ENCODE measurements at places on chromosomes 2 and 18.

DNA sequence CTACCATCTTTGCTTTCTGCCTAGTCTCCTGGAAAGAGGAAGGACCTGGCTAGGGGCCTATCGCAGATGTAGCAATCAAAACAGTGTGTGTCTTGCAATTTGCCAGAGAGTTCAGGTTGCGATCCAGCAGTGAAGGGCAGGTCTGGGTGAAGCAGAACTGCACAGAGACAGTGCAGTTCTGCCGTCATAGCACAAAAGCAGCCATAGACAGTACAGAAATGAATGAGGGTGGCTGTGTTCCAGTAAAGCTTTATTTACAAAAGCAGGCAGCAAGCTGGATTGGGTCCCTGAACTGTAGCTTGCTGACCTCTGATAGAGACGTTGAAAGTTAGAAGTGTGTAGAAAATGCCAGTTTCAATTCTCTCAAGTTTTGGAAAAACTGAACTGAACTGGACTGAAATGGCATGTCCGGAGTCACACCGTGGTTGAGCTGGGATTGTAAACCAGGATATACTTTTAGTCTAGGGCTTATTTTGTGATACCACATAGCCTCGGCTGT, 186.8 kb downstream of the LTBP1 start:
- no peak for DNase-seq

GRCh38 chr18:3162181-3162580, 57.6 kb downstream of the MYOM1 start:
- DNase-seq = no peak

- no peak for DNase-seq
Measured at GRCh38 chr2:234412726-234413125, 84.2 kb downstream of the ARL4C start.

- DNase-seq = no peak
Measured at GRCh38 chr18:48655508-48655907, 116.7 kb downstream of the CTIF start.

DNA sequence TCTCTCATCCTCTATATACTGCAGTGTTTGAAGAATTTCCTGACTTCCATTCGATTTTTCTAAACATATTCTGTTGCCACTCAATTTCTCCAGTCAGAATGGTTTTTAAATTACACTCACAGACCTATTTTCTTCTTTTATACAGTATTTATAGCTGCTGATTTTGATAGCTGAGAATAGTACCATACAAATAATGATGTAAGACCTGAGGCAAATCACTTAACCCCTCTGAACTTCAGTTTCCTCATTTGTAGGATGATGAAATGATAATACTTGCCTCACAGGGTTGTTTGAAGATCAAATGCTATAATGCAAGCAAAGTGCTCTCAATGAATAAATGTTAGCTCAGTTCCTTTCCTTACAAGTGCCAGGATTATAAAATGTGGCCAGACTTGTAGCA, 241.8 kb downstream of the CPS1 start:
- DNase-seq = no peak

GRCh38 chr2:177689623-177690022, 297.1 kb downstream of the AGPS start:
- DNase-seq = no peak

DNA sequence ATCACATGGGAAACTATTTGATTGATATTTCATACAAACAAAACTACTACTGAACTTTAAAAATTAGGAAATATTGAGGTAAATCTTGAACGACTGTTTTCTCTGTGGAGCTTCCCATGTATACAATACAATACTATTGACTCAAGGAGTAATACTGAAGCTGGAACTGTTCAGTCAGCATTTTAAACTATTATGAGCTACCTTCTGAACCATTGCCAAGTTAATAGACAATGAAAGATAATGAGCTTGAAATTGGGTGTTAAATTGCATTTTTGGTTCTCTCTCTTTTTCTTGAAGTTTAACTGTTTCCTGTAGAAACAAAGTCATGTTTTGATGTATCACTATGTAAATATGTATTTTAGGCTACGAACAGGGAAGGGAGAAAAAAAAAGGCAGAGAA, 569.2 kb downstream of the ZEB2 start:
- DNase-seq = no peak

DNA sequence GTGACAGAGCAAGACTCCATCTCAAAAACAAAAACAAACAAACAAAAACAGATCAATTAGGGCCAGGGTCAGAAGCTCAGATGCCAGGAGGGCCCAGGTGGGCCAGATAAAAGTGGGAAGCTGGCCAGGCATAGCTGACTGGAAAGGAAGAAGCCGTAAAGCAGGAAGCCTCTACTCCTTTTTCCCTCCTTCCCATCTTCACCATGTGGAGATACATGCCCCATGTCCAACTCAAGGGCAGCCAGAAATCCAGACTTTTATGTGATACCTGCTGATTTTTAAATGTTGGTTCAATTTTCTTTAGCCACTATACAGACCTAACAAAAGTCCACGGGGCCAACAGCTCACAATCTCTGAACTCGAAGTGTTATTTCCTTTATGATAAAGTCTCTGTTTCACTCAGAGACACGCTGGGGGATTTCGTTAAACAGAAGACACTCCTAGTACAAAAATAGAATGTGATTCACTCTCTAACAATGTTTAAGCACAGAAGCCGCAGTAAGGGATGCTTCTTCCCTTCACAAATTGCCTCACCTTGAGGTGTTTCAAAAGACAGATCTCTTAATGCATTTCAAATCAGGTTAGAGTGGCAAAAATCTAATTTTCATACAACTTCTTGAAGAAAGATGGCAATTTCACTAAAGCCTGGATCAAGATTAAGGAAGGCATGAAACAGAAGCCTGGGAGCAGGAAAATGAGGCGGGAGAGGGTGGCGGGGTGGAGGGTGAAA, 14.0 kb downstream of the TMEM247 start:
- DNase-seq = no peak

DNA sequence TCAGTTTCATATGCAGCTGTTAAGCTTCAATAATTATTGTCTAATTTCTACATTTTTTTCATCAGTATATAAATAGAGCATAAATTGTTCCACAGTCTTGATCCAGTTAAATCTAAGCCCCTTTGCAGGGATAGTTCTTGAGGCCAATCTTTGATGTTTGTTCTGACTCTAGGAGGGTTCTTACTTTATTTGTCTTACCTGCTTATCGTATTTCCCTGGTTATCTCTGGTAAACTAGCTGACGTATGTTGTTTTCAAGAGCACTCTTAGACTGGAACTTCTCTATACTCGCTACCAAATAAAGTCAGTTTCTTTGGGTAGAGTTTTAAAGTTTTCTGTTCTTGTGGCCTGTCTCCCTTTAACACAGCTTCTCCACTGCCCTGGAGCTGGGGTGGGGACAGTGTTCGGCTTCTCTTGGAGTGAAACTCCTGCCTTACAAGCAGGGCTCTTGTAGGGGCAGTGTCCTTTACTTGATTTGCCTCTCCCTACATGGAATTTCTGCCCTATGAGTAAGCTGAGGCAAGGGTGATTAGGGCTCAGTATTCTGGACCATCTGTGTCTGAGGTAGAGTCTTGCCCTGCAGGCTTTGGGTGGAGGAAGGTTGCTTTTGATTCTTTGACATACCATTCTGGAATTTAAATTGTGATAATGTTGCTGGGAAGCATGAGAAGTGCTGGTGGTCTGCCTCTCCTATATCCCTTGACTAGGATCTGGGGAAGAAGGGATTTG, 90.3 kb downstream of the PTPN4 start:
- no peak for DNase-seq

- no peak for DNase-seq
Measured at GRCh38 chr18:31430072-31430471, 17.5 kb upstream of the DSG3 start.

GRCh38 chr18:59878644-59879043, 21.2 kb upstream of the PMAIP1 start:
- no peak for DNase-seq

GRCh38 chr2:198146346-198146940, 342.1 kb downstream of the PLCL1 start:
- DNase-seq = no peak

DNA sequence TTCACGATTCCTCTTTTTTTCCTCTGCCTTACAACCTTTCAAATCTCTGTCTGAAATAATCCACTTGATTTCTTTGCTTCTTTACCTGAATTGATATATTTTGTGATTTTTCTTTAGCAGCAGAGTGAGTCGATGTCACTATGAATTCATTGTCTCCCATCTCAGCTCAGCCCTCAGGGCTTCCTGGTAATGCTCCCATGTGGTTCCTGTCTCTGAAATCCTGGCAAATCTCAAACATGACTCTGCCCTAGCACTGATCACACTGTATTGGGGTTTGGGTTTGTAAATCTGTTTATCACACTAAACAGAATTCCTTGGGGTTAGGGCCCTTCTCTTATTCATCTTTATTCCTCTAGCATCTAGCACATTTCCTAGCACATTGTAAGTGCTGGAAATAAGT, 43.0 kb upstream of the MSTN start:
- no peak for DNase-seq

DNA sequence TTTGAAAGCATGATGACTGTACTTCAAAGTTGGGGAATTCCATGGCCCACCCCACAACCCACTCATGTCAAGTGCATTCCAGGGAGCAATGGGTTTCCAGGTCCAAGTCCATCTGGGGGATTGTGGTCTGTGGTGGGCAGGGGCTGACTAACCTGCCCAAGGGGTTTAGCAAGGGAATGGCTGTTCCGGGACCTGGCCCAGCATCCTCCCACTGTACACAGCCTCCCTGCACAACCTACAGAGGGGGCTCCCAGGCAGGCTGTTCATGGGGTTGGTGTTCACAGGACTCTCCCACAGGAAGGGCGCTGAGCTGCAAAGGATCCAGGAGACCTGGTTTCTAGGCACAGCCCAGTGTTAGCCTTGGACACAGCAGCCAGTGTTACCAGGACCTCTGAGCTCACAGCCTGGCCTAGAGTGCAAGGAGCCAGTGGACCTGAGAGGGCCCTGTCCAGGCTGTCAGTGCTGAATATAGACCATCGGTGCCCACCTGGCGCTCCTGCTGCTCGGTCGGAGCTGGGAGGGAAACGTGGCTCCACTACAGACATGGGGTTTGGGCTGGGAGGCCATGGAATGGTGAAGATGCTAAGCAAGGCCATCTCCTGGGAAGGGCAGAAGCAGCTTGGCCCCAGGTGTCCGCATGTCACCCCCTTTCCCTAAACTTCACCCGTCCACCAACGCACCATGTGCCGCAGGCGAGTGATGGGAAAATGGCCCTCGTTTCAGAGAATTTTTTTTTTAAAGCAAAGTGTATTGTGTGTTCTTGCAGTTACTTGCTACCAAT, 317.2 kb downstream of the GBX2 start:
- no peak for DNase-seq

- no peak for DNase-seq
Measured at GRCh38 chr2:137658433-137658832, 305.8 kb upstream of the HNMT start.

GRCh38 chr2:221574231-221574570, 2.1 kb upstream of the EPHA4 start:
- no peak for DNase-seq

DNA sequence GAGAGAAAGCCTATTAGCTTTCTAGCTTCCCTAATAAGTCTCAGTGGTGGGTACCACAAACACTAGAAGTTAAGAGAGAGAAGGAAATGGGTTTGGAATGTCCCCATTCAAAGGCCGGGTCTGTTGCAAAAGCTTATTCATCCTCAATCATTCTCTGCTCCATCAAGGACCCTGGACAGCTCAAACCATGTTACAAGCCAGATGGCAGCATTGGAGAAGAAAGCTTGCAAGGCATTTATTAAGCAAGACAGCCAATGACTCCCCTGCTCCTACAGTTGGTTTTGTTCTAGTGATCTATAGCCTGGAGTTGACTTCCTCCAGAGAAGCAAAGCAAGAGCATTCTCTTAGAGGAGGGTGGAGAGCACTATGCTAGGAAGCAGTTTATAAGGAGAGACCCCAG, 86.9 kb upstream of the LMAN1 start:
- no peak for DNase-seq

DNA sequence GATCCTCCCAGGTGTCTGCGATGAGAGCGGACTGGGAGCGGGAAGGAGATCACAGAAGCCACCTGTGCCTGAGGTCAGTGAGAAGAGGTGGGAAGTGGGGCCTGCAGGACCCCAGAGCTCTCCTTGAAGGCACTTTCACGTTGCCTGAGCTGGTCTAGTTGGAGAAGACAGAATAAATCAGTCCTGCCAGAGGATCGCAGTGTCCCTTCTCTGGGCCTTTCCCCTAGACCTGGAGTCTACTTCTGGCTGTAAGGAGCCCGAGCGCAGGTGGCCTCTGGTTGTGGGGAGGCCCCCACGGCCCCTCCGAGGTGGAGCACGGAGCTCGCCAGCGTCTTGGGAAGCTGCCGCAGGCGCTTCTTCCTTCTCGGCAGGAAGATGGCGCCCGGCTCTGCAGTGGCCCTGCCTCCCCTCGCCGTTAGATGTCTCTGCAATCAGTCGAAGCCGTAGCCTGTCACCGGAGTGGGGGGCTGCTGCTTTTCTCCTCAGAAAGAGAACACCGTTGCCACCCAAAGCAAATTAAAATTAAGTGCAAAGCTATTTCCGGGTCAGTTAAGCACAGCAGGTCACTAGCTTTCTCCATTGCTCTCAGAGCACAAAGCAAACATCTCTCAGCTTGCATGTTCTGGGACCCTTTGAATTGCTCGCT, 212.0 kb upstream of the MYT1L start:
- DNase-seq = no peak

DNA sequence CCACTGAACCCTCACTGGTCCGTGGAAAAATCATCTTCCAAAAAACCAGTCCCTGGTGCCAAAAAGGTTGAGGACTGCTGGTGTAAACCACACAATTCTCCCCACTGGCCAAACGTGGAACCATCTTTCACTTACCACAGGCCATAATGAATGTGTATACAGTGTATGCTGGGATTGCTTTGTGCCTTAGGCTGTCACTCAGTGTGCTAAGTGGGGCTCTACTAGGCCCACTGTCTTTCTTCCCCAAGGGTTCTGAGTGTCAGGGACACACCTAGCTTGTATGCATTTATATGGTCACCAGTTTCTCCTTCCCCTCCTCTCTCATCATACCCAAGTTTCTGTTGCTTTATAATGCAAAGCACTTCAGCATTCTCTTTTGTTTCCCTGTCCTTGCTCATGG, 27.2 kb downstream of the SCYGR8 start:
- no peak for DNase-seq

- no peak for DNase-seq
Measured at GRCh38 chr2:71602115-71602495, 148.7 kb downstream of the DYSF start.

DNA sequence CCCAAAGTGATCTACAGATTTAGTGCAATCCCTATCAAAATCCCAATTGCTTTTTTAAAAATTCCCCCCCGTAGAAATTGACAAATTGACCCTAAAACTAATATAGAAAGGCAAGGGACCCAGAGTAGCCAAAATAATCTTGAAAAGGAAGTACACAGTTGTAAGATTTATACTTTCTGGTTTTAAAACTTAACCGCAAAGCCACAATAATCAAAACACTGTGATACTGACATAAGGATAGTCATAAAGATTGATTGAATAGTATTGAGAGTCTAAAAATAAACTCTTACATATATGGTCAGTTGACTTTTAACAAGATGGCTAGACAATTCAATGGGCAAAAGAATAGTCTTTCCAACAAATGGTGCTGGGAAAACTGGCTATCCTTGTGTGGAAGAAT, 58.7 kb upstream of the GAREM2 start:
- DNase-seq = no peak
